ENCODE measurements at places on chromosomes 2 and 18.

DNA sequence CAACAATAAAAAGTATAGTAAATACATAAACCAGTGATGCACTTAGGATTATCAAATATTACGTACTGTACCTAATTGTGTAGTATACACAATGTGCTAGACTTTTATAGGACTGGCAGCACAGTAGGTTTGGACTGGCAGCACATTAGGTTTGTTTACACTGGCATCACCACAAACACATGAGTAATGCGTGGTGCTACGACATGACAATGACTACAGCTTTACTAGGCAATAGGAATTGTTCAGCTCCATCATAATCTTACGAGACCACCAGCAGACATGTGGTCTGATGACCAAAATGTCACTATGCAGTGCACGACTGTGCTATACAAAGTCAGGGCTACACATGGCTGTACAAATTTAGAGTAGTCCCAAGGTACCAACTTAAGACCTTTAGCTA, 2.3 kb downstream of the MBOAT2 start:
- DNase-seq = no peak

GRCh38 chr2:157394928-157395327, 49.0 kb downstream of the CYTIP start:
- DNase-seq = no peak

DNA sequence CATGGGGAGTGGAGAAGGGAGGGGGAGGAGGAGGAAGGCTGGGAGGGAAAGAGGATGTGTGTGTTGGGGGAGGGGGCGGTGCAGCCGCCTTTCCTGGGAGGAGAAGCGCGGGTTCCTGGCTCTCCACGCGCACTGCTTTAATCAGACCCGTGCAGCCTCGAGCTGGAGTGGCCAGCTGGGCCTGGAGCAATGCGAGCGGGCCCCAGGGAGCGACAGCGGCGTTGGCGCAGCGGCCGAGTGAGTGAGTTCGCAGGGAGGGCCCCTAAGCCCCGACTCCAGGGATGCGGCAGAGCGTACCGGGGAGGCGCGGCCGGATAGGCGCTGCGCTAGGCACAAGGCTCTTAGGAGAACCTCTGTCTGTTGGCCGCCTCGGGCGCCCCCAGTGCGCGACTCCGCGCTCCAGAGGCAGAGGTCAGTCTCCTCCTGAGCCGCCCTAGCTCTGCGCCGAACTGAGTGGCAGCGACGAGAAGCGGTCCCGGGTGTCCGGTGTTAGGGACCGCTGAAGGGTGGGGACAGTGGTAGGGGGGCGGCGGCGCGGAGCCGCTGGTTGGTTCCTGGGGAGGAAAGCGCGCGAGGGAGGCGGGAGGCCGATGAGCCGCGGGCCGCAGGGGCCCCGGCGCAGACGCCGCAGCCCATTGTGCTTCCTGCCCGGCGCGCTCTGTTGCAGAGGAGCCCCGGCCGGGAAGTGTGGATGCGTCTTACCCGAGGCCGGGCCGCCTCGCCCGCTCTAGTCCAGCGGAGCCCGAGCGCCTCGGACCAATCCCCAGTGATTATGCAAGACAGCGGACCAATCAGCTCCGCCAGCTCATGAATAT, 455 bp upstream of the DLX1 start:
- DNase-seq = no peak

GRCh38 chr18:7230626-7231349, at the start of gene LRRC30:
Gene LRRC30, plus strand, starts transcription at chr18:7231089. Its CDS starts 50 bp downstream, at chr18:7231139.
- no peak for DNase-seq

DNA sequence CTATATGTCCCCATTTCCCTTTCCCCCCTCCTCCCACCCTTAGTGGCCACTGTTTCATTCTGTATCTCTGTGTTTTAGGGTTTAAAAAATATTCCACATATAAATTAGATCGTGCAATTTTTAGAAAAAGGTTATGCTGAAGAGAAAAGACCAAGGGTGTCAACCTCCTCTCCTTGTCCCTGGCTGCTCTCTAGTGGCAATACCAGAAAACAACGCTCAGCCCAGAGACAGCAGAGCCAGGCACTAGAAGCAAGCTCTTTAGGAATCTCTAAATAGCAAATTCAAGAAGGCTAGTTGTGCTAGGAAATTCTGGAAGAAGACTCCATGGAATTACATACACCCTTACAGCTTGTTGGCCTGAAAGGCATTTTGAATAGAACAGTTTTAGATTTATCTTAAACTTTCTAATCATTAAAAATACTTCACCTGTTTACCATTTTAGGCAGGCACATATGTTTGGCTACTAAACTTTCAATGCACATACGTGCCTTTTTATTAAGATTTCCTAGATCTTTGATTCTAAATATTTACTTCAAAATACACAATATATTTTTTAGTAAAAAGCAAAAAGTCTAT, 35.1 kb upstream of the RASGRP3 start:
- DNase-seq = no peak

DNA sequence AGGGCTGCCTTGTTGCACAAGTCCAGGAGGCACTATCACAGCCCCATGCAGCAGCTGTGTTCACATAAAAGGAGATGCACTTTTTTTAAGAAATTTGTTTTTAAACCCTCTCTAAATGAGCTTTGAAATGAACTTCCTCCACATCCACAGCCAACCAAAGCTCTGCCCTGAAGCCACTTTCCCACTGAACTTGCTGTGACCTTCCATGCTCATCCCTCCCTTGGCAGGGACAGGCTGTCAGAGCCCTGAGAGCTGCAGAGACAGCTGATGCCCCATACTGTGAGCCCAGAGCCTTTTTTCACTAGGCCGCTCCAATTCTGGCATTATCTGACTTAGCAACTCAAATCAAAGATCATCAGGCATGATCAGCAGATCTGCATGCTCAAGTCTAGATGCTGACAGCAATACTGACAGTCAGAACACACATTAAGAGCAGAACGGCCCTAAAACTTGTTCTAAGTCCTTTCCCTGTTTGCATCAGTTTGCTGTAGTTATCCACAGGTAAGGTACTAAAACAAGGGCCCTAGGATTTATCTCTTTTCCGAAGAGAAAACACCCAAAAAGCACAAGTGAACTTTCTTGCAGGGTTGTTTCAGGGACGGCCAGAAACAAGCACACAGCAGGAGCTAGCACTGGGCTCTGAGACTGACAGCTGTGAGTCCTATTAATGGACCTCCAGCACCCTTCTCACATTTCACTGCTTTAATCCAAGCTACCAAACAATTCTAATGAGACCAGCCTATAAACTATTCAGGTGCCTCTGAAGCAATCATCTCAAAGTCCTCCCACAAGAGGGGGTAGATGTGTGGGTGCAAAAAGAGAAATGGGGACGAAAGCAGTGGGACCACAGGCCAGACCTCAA, 34.9 kb downstream of the RNU4ATAC start:
- no peak for DNase-seq

- DNase-seq = no peak
Observed at GRCh38 chr2:224145751-224146355, 106.8 kb upstream of the SERPINE2 start.
